ENCODE measurements at places on chromosomes 7 and 10.

- no peak for DNase-seq
Measured at GRCh38 chr7:131608116-131608500, 51.7 kb upstream of the PODXL start.

- DNase-seq: peak; percentile 19
Measured at GRCh38 chr10:114575417-114576131, 82.5 kb downstream of the ABLIM1 start.

DNA sequence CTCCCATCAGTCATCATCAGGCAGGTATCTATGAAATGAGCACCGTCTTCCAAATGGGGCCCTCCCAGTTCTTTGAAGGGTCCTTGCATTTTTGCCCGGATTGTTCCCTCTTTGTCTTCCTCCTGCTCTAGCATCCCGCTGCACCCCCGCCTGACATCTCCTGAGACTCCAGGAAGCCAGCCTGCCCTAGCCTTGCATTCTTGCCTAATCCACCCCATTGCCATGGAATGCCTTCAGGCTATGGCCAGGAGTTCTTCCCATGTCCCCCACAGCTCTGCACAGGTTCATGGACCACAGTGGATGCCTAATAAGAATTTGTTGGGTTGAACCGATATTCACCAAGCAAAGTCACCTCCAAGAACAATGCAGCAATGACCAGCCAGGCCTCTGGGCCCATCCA, 62.1 kb downstream of the ZMIZ1 start:
- no peak for DNase-seq

GRCh38 chr7:55593515-55594318, 21.4 kb upstream of the VOPP1 start:
- peak; percentile 78 for DNase-seq

DNA sequence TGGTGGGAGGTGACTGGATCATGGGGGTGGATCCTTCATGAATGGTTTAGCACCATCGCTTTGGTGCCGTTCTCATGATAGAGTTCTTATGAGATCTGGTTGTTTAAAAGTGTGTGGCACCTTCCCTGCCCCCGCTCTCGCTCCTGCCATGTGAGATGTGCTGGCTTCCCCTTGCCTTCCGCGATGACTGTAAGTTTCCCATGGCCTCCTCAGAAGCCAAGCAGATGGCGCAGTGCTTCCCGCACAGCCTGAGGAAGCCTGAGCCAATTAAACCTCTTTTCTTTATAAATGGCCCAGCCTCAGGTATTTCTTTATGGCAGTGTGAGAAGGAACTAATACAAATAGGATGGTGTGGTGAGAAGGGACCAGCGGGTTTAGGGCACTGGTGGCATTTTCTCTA, 243.3 kb upstream of the CELF2 start:
- no peak for DNase-seq

- DNase-seq: no peak
Measured at GRCh38 chr10:78829565-78829964, 239.2 kb upstream of the ZMIZ1 start.

GRCh38 chr7:96408881-96409280, 87.0 kb upstream of the SLC25A13 start:
- no peak for DNase-seq

GRCh38 chr7:70237831-70238575, 639.7 kb downstream of the AUTS2 start:
- DNase-seq: no peak

DNA sequence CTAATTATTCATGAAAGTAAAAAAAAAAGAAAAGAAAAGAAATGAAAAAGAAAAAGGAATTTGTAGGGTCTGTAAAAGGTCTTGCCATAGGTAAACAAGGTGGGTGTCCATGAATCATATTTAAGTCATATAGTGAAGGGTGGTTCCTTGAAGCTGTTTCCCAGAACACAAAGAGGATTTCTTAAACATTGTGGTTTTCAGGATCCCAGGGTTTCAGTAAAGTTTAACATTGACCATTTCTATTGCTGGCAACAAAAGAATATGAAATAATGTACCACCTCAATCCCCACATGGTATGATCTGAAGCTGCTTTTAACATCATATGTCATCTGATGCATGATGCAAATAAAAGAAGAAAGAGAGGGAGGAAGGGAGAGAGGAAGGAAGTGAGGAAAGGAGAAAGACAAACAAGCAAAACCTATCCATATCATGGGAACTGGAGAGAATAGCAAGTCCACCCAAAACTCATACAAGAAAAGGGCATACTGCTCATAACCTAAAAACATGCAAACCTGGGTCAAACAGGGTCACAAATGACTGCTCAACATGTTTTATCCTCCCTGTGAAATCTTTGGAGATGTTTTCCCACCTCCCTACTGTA, 663.5 kb downstream of the SORCS1 start:
- DNase-seq: no peak

- no peak for DNase-seq
Measured at GRCh38 chr10:45660876-45661411, 11.6 kb downstream of the ZFAND4 start.

GRCh38 chr10:122475100-122475499, 13.7 kb downstream of the HTRA1 start:
- DNase-seq: no peak

GRCh38 chr10:73974309-73974946, 23.5 kb upstream of the VCL start:
- DNase-seq: no peak

DNA sequence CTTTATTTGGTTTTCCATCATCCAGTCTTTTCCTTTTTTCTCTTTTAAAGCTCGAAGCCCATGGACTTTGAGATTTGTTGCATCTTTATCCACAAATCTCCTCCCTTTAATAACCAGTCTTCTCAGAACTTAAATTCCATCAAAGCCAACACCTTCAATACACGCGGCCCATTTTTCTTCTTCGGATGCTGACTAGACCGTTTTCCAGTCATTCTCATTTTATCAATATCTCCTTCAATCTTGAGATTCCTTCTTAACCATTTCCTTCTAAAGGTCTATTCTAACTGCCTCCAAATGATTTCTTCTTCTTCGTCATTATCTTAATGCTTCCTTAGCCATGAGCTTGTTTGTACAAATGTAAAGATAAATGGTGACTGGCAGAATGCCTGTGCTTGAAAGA, 173.5 kb downstream of the BAMBI start:
- no peak for DNase-seq

GRCh38 chr7:42493436-42494198, 256.6 kb upstream of the GLI3 start:
- peak; percentile 77 for DNase-seq

DNA sequence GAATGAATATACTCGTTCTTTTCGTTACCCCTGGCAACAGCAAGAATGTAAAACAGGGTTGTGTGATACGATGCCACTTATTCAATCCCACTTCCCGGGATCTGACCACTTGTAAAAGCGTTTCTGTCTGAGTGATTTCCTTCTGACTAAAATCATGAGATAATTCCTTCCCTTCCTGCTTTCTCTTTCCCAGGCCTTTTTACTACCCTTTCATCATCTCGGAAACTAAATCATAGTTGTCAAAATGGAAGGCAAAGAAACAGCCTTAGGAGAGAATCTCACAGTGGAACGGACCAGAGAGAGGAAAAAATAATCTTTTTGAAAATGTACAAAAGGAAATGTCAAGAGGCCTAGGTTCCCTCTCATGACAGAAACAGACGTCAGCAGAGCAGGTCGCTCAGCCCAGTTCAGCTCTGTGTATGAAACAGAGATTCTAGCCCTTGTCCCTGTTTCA, 29.8 kb downstream of the DIP2C start:
- peak; percentile 89 for DNase-seq

- DNase-seq: no peak
Measured at GRCh38 chr7:20298486-20298901, 32.2 kb upstream of the ITGB8 start.

- DNase-seq: no peak
Measured at GRCh38 chr10:84176351-84176750, 2.8 kb downstream of the GPR15LG start.

DNA sequence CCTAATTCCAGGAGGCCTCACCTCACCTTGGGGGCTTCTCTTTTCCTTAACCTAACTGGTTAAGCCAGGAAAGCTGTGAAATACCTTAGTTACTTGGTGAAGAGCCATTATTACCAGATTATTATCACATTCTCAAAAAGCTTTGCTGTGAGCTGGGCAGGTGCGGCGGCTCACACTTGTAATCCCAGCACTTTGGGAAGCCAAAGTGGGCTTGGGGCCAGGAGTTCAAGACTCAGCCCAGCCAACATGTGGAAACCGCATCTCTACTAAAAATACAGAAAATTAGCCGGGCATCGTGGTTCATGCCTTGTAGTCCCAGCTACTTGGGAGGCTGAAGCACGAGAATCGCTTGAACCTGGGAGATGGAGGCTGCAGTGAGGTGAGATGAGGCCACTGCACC, 102.4 kb upstream of the KLF6 start:
- DNase-seq: no peak

- DNase-seq: no peak
Measured at GRCh38 chr7:95919556-95919955, 147.2 kb downstream of the DYNC1I1 start.

- no peak for DNase-seq
Measured at GRCh38 chr7:73308074-73308664, 457 bp downstream of the NSUN5 start.

GRCh38 chr7:11192506-11192905, 218.8 kb downstream of the PHF14 start:
- DNase-seq: no peak

GRCh38 chr7:158317238-158318205, 270.1 kb downstream of the PTPRN2 start:
- no peak for DNase-seq
